ENCODE measurements at places on chromosomes 12 and 14.
A peak's percentile ranks its signal among the peaks of the same experiment; 100 is the strongest.

GRCh38 chr12:84134797-84135366 lies 777.7 kb downstream of the SLC6A15 start:
- no peak for DNase-seq

- no peak for DNase-seq
These were observed 859.8 kb downstream of the FSCB start for GRCh38 chr14:43647302-43647701.

- DNase-seq, result peak; percentile 62
These were observed 283.3 kb upstream of the PWP1 start for GRCh38 chr12:107402041-107403022.

- DNase-seq, result no peak
These were observed 31.0 kb downstream of the PEBP1 start for GRCh38 chr12:118166946-118167345.

- no peak for DNase-seq
These were observed 20.4 kb downstream of the SIX1 start for GRCh38 chr14:60628892-60629291.

- DNase-seq, result no peak
These were observed 82.0 kb upstream of the ESRRB start for GRCh38 chr14:76293923-76294322.

- DNase-seq, result no peak
These were observed 41.0 kb upstream of the PLEKHG3 start for GRCh38 chr14:64663174-64663573.

DNA sequence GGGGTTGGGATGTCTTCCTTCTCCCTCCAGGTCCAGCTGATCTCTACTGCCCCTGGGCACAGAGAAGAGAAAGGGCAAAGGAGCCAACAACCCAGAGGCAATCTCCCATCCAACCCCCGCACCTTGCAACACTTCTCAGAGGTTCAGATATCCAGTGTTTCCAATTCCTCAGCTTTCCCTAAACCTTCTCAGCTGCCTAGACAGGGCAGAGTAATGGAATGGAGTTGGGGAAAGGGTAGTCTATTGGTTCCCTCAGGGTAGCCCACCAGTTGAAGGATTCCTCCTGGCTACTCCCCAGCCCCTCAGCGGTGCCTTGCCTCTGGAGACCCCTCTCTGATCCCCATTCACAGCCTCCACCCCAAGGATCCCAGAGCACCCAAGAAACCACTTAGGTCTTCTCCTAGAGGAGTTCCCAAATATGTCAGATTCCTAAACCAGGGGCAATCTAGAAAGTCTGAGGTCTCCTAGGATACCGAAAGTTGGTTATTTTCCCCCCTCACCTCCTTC lies 537 bp downstream of the NFE2 start:
- no peak for DNase-seq

DNA sequence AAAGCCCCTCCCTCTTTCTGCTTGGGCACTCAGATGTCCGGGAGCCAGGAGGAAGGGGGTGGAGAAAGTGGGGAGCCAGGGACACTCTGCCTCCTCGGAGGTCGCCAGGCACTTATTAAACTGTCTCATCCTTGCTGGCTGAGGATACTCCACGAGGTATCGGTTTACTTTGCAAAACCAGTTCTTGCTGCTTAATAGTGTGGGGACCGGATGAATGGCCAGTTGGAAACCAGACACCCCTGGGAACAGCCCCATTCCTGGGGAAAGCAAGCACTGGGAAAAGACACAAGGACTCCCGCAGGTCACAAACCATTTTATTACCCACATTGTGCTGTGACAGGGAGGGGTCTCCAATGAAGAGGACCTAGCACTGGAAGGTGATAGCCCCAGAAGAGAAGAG lies 34.2 kb downstream of the CCDC88C start:
- DNase-seq, result no peak

DNA sequence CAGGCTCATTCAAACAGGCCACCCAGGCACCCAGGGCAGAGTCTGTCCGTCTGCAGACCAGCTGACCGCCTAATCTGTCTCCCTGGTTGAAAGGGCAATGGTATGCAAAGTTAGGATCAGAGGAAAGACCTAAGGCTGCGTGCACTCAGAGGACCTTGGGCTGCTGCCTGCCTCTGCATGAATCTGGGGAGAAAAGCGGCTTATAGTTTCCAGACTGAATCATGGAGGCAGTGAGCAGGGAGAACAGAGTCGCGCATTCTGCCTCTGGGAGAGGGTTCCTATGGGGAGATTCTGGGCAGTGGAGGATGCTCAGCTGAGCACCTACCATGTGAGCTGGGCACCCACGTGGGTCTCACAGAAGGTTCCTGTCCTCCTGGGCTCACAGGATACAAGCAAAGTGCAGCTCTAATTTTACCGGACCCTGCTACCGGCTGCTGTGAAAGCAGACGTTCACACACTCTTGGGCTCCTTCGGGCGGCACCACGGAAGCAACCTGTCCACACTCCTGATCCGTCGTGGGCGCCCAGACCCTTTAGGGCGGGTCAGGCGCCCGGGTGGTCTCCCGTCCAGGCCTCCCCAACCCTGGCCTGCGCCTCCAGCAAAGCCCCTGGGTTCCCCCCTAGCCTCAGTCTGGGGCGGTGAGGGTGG lies 772 bp downstream of the SCARB1 start:
- peak; percentile 15 for DNase-seq

GRCh38 chr12:68910128-68910527 lies 22.8 kb downstream of the CPM start:
- no peak for DNase-seq

DNA sequence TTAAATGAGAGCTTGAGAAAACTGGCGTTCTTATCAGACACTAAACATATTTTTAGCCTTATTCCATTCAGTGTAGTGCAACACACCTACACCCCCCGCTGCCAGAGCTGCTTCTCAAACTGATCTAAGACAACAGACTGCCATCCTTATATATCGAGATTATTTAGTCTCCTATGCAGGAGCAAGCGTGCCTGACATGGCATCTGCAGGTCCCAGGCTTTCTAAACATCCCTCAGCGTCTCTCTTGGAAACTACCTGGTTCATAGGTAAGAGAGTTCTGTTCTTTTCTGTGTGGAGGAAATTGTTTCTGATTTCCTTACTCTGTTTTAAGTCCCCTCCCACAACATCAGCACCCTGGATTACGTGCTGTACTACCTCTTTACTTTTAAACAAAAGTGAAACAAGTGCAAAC lies 117.1 kb upstream of the PTPRB start:
- DNase-seq, result no peak

GRCh38 chr14:94388384-94389103 lies at the start of gene SERPINA1:
TSS of gene SERPINA1 (minus strand) at chr14:94388602. CDS start at chr14:94383237, 5,365 bp downstream.
- no peak for DNase-seq

- DNase-seq, result peak; percentile 20
These were observed 68.6 kb upstream of the USP15 start for GRCh38 chr12:62191491-62192179.

DNA sequence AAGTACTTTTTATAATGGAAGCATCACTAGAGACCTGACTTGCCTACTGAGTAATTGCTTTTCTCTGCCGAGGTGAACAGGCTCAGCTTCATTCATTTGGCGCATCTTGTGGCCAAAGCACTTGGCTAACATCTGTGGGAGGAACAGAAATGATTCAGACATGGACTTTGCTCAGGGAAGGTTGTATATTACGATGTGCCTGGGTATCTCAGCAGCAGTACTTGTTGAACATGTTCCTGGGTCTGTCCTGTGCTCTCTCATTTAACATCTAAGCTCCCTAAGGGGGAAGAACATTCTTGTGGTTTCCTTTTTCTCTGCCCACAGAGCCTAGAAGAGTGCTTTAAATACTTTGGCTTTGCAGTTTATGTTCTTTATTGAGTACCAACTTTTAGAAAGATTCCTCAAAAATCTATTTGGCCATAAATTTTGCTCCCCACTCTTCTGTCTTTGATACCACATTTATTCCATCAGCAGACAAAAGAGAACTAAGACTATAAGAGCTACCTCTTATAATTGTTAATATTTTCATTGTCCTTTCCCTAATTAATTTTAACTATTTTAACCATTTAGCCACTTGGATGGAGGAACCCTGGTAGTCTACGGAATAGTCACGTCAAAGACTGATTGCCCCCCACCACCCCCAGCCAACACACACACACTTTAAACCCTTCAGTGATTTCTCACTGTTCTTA lies 101.2 kb upstream of the EGLN3 start:
- DNase-seq, result no peak

DNA sequence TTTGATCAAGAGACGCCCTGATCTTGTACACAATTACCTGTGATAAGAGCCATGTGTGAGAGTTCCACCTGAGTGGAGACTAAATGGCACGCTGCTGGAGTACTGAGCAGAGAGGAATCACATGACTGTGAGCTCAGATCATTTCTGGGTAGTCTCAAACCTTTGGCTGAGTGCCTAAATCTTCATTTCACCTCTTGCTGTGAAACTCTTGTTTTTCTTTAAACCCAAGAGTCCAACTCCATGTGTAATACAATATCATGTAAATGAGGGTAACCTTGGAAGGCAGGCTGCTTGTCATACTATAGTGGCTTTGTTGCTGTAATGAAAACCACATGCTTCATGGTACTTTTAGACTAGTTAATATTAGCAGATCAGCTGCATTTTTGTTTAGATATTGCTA lies 156.9 kb downstream of the CAND1 start:
- DNase-seq, result no peak

- DNase-seq, result no peak
These were observed 70.9 kb downstream of the MON2 start for GRCh38 chr12:62537551-62537950.

GRCh38 chr14:79483477-79484388 lies 727.6 kb downstream of the DIO2 start:
- DNase-seq, result no peak

DNA sequence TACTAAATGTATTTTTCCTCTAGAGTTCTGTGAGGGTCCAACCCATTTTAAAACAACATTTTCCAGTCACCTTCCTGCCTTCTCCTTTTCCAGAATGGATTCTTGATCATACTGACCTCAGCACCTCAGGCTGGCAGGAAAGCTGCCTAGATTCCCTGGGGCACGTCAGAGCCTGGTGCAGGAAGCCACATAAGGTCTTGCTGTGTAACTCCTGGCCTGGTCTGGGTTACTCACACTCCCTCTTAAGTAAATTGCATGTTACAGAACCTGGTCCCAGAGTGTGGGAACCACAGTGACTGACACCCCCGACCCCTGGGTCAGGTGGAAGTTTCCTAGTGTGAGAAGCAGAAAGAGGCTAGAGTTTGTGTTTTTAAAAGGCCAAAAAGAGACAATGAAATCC lies 209.8 kb downstream of the SPTSSA start:
- no peak for DNase-seq

- no peak for DNase-seq
These were observed 354.3 kb upstream of the FAR2 start for GRCh38 chr12:28794786-28795185.

- DNase-seq, result no peak
These were observed 9.6 kb downstream of the CBX5 start for GRCh38 chr12:54270345-54270744.

DNA sequence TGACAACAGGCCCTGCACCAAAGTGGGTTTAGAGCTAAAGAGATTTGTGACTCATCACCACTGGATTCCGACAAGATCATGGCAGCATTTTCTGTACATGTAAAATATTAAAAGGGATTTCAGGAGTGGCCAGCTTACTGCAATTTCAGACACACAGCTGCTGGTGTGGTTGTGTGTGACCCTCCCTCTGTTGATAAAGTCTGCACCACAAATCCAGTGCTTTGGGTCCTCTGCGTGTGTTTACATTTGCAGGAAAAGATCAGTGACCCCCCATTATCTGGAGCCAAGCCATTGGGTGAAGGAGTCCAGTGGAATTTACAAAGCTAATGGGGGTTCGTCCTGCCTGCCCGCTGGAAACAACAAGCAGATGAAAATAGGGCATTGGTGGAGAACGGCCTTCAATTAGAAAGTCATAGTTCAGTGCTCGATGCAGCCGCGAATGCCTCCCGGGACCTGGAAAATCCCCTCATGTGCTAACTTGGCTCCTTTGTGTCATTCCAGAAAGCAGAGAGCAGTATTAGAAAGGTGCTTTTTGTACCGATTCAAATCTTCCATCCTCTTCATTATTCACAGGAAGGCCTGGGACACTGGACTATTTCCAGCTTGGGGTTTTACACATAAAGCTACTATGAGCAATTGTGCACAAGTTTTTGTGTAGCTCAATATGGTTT lies 188.5 kb upstream of the TMEM132C start:
- no peak for DNase-seq

GRCh38 chr14:51824191-51824590 lies 36.2 kb upstream of the GNG2 start:
- DNase-seq, result no peak

DNA sequence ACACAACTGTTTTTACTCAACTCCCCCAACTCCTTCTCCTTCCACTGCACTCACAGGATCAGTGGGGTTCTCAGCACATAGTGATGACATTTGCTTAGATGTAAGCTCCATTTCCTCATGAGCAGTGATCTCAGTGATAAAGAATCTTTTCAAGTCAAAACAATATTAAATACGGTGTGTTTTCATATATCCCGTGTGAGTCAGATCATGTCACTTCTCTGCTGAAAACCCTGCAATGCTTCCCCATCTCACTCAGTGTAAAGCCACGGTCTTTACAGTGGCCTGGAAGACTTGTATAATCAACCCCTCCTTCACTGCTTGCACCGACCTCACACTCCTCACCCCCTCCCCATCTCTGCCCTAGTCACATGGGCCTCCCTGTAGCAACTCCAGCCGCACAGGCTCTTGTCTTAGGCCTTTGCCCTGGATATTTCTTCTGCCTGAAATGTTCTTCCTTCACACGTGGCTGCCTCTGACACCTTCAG lies 149.7 kb upstream of the ARHGAP5 start:
- DNase-seq, result no peak

DNA sequence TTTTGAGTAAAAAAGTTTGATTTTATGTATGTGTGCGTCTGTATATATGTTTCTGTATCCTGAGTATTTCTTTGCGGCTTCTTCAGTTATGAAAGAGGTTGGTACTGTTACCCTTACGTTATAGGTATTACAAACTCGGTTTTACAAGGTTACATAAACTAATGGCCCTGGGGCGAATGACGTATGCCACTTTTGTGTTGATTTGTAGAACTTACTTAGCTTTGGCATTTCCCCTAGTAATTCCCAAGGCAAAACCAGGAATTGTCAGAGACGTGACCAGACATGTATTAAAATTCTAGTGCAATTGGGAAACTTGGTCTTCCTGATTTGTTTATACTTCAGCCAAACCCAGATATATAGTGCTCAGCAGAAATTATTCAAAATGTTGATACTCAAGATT lies 93.3 kb downstream of the DUSP16 start:
- no peak for DNase-seq

GRCh38 chr14:61213920-61214319 lies 67.2 kb downstream of the TMEM30B start:
- no peak for DNase-seq

DNA sequence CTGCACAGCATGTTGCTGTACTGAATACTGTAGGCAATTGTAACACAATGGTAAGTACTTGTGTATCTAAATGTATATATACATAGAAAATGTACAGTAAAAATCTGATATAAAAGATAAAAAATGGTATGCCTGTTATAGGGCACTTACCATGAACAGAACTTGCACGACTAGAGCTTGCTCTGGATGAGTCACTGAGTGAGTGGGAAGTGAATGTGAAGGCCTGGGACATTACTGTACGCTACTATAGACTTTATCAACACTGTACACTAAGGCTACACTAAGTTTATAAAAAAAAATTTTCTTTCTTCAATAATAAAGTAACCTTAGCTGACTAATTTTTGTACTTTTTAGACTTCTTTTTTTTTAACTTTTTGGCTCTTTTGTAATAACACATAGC lies 24.2 kb upstream of the NEDD1 start:
- no peak for DNase-seq

GRCh38 chr12:121124402-121125109 lies 8.1 kb upstream of the P2RX7 start:
- no peak for DNase-seq
